ENCODE measurements at places on chromosomes 5 and 9. TPM values are rescaled to one million over a fixed set of nuclear protein-coding genes. Genes with fewer than 3 reads are reported as not detected.

ZNF483 gene
- 1.8 TPM for total RNA-seq

FBN2 gene
- 81.6 TPM for total RNA-seq

CACNA1B gene
- 0.03 TPM for total RNA-seq

ZNF366 gene
- not detected for total RNA-seq

PSMB7 gene
- total RNA-seq = 276 TPM

CDH18 gene
- total RNA-seq = 0.10 TPM

SPINK13 gene
- not detected for total RNA-seq

SVEP1 gene
- total RNA-seq = not detected

STING1 gene
- 27.2 TPM for total RNA-seq

CBY3 gene
- total RNA-seq = not detected

SHOC1 gene
- total RNA-seq = 0.03 TPM

UGT3A2 gene
- total RNA-seq = 0.27 TPM

FUBP3 gene
- 50.6 TPM for total RNA-seq

PTGDS gene
- not detected for total RNA-seq

PAEP gene
- total RNA-seq = not detected

Measured in foreskin keratinocyte (primary cell).